ENCODE measurements at places on chromosomes 3 and 15.
A peak's percentile ranks its signal among the peaks of the same experiment; 100 is the strongest.

GRCh38 chr3:133575086-133575485 is 1.6 kb downstream of the CDV3 start:
- DNase-seq: peak; percentile 29

- DNase-seq: no peak
Measured at GRCh38 chr3:24299246-24299805, 195.3 kb downstream of the THRB start.

DNA sequence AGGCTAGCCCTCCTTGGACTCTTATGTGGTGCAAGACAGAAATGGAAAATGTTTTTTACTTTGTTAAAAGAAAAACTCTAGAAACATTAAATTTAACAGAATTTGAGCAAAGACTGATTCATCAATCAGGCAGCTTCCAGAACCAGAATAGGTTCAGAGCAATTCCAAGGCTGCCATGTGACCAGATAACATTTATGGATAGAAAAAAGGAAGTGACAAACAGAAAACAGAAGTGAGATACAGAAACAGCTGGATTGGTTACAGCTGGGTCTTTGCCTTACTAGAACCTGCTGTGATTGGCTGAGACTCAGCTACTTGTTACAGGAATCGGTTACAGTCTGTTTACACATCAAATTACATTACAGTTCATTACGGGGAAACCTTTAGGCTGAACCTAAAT is 22.5 kb upstream of the OTOL1 start:
- DNase-seq: no peak

DNA sequence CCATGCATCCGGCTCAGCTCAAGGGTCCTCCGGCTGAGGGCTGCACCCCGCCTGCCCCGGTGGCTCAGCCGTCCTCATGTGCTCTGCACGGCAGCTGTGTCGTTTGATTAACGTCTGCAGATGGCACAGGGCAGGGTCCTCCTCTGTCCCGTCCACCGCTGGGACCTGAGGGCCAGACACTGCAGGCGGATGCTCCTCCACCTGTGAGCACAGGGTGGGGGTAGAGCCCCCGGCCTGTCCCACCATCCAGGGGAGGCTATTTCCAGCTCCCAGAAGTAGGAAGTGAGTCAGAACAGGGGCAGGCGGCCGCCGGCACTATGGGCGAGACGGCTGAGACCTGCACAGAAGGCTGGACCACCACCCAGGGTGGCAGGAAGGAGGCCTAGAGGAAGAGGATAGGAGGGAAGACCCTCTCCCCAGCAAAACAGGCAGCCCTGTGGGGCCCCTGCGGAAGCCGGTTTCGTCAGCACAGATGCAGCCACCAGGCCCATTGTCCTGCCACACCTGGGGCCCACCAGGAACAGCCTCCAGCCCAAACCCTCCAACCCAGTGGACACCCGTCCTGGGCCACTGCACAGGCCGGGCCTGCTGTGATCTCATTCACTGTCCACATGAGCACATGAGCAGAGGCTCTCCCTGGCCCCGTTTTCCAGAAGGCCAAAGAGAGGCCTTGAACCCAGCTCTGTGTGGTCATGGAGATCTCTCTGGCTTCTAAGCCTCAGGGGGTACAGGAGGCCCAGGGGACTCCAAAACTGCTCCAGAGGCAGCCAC is 12.6 kb upstream of the PLXND1 start:
- DNase-seq: no peak

DNA sequence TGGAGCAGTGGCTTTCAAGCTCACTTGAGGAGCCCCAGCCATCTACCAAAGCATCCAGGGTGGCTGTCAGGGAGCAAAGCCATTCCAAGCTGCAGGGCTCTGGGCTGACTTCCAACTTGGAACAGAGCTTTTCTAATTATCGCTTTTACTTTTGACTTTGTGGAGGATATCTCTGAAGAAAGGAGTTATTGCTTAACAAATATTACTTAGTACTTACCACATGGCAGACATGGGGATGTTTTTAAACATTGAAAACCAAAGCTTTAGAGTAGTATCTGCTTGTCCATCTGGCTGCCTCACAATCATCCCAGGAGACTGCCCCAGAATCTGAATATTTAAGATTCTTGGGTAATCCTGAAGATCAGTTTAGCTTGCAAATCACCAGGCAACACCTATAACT is 8.9 kb downstream of the TAGLN3 start:
- no peak for DNase-seq

DNA sequence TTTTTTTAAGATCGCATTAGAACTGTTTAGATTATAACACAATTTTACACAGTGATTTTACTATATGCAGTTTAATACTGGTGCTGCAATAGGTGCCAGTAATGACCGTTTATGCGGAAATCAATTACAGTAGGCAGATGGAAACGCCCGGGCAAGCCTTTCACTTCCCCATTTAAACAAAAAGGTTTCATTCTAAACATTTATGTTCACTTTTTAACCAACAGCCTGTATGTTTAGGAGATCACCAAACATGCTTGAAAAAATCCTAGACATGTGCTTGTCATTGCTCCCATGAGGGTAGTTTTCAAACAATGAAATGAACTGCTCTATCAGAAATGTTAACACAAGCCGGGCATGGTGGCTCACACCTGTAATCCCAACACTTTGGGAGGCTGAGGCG is 2.7 kb downstream of the BNIP2 start:
- DNase-seq: peak; percentile 78

GRCh38 chr3:106820726-106821362 is 556.4 kb upstream of the CCDC54 start:
- DNase-seq: no peak

GRCh38 chr3:23952646-23953045 is 7.6 kb downstream of the NR1D2 start:
- DNase-seq: no peak

DNA sequence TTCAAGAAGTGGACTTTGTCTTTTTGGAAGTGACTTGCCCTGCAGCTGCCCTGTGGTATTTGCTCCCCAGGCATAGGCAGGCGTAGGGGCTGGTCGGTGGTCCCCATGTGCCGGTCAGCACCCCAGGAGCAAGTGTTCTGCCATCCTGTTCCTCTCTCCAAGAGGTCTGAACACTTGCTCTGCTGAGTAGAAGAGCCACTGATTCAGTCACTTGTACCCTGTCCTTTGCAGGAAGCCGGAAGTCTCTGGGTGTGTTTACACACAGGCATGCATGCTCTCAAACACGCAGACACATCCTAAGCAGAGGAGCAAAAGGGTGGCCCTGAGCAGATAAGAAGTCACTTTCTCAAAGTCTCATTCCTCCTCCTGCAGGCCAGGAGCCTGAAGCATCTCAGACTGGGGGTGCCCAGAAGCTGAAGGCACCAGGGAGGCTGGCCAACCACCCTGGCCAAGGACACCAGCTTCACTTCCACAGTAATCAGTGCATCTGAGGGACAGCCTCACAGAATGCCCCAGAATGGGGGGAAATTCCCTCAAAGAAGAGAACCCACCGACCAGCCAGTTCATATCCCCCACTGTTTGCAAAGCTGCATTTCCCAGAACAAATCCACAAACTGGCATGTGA is 88.7 kb upstream of the POMGNT2 start:
- DNase-seq: no peak

GRCh38 chr3:2862366-2862765 is 247.8 kb downstream of the IL5RA start:
- DNase-seq: no peak

GRCh38 chr15:99438691-99439523 is 126.9 kb upstream of the MEF2A start:
- no peak for DNase-seq

GRCh38 chr3:5638550-5638949 is 451.0 kb downstream of the EDEM1 start:
- DNase-seq: no peak

- no peak for DNase-seq
Measured at GRCh38 chr3:77873598-77873997, 833.7 kb downstream of the ROBO2 start.

GRCh38 chr15:88341653-88342052 is 85.1 kb upstream of the NTRK3 start:
- no peak for DNase-seq

GRCh38 chr15:66878761-66879160 is 176.7 kb downstream of the SMAD6 start:
- DNase-seq: no peak

DNA sequence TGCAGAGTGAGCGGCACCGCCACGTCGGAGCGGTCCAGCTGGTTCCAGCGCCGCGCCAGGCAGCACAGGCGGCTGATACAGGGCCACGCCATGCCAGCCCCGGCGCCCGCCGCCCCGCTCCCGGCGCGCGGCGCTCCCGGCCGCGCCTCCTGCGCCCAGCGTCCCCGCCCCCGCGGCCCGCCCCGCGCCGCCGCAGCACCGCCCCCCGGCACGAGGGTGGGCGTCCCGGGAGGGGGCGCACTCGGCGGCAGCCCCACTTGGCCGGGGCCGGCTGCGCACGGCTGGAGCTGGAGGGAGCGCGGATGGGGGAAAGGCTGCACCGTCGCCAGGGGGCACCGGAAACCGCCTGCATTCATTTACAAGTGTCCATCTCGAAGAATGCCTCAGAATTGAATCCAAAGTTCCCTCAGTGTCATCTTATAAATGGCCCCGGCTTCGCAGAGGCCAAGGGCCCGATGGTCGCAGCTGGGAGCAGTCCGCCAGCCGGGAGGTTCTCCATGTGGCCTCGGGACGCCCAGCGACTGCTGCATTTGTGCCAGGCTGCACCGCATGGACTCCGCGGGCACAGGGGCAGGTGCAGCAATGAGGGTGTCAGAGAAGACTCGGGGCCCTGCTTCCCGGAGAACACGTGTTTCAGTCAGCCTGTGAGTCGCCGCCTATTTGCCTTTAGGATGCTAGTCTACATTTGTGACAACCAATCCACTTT is at the start of gene MAP6D1:
Gene MAP6D1 (minus strand): TSS at position 122 of the 706 bp plus-strand sequence. CDS start 30 bp downstream, at position 92.
- peak; percentile 42 for DNase-seq

- DNase-seq: no peak
Measured at GRCh38 chr3:188083011-188083410, 70.9 kb upstream of the LPP start.

GRCh38 chr3:148739720-148740119 is 42.0 kb downstream of the AGTR1 start:
- no peak for DNase-seq

DNA sequence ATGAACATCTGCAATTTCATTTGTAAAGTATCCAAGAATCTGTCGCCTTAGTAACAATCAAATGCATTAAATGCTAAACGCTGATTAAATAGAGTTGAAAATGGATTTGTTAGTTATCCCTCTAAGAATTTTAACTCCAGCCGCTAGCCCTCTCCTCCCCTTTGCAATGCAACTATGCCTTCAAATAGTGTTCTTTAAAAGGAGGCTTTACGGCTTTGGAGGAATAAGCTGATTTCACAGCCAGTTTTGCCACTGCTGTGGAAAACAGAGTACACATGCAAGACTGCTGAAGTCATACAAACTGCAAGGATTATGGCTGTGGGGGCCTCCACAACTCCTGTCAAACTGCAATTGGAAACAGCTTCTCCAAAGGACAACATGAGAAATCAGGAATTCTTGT is 89.2 kb downstream of the CERS3 start:
- DNase-seq: no peak

Data from inflammatory macrophage (primary cell).